ENCODE measurements at places on chromosomes 16 and 17.

DNA sequence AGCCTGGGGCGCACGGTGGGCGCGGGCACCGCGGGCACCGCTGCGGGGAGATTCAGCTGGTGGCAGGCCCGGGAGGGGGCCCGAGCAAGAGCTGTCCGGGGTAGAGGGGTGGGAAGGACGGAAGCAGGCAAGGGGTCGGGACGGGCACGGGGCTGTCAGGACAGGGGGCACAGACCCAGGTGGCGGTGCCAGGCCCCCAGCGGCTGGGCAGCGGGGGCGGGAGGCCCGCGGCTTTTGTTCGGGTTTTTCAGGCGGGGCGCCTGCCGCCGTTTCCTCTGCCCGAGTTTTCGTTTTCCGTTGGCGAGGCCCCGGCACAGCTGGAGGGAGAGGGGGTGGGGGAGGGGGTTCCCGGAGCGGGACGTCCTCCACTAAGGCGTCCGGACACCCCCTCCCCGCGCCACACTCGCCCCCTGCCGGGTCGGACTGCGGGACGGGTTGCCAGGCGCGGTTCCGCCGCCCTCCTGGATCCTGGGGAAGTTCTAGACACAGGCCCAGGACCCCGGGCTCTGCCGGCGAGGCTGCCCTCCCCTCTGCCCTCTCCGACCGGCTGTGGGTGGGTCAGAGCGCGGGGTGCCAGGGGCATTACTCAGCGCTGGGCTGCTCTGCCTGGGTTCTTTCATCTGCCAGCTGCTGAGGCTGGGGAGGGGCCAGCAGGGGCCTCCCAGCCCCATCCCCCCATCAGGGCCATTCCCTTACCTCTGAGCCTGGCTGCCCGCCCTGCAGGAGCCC lies 543 bp downstream of the ARHGAP23 start:
- DNase-seq: no peak

GRCh38 chr17:18314059-18314730 lies 599 bp downstream of the TOP3A start:
- DNase-seq: no peak

- DNase-seq: no peak
Observed at GRCh38 chr17:69228576-69228975, at the start of gene ABCA10. ABCA10 (minus strand) TSS chr17:69228824; CDS start chr17:69225358, 3,466 bp downstream.

- DNase-seq: no peak
Observed at GRCh38 chr17:81901167-81902022, 643 bp upstream of the NPB start.

- DNase-seq: no peak
Observed at GRCh38 chr17:55728361-55728760, 5.7 kb upstream of the TMEM100 start.

DNA sequence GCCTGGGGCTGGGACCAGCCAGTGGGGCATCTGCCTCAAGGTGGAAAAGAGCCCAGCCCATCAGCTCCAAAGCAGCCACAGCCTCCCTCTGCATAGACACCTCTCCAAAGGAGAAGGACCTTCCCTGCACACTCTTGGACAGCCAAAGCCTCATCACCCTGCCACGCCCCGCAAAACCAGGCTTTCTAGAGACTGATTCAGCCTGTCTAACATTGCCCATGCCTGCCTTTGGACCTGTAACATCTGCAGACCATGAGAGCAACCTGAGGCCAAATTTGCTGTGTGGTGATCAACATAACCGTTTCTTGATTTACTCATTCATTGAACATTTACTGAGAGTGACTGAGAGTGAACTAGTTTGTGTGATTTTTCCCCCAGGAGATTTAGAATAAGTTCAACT lies 219.7 kb upstream of the HSBP1 start:
- DNase-seq: no peak

DNA sequence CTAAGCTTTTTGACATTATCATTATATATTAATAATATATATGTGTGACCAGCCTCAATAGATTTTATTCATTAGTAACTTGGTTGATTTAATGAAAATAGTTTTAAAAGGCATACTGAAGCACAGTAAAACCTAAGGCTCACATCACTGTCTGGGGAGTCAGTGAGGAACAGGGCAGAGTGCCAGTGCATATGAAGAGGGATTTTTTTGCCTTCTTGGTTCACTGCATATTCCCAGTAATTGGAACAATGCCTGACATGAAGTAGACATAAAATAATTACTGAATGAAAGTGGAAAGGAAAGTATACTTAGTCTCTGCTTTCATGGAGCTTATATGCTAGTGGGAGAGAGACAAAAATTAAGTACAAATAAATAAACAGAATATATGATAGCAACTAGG lies 81.1 kb downstream of the FTO start:
- no peak for DNase-seq

DNA sequence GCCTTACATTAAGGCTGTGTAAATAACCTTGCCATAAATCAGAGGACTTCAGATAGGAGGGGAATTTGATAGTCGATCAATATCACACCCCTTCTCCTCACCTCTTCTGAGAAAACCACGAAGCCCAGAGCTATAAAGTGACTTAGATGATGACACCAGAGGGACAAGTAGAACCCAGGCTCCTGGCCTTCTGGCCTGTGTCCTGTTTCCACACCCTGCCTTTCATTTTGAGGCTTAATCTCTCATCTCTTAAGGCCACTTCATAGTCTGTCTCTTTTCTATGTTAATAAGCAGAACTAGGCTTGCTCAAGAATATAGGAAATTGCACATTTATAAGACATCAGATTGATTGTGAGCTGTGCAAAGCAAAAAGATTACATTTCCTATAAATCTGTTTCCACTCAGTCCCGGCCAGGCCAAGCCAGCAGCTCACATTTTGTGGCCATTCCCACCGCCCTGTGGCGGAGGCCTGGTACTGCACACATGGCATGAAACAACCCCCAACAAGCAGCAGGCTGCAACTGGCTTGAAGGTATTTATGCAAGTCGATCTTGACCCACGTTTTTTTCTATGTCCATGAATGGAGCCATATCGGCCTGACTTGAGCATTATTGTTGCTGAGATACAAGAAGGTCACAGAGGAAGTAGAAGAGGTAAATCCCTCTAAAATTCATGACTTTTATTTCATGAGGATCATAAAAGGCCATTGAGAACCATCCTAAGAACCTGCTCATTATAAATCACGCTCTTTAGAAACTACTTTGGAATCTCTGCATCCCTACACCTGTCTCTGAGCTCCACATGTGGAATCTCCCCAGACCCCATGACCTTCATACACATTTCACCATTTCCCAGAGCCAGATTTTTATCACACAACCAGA lies 93.7 kb downstream of the PMP22 start:
- peak; percentile 83 for DNase-seq

GRCh38 chr16:87230571-87230970 lies 86.6 kb downstream of the C16orf95 start:
- DNase-seq: no peak

DNA sequence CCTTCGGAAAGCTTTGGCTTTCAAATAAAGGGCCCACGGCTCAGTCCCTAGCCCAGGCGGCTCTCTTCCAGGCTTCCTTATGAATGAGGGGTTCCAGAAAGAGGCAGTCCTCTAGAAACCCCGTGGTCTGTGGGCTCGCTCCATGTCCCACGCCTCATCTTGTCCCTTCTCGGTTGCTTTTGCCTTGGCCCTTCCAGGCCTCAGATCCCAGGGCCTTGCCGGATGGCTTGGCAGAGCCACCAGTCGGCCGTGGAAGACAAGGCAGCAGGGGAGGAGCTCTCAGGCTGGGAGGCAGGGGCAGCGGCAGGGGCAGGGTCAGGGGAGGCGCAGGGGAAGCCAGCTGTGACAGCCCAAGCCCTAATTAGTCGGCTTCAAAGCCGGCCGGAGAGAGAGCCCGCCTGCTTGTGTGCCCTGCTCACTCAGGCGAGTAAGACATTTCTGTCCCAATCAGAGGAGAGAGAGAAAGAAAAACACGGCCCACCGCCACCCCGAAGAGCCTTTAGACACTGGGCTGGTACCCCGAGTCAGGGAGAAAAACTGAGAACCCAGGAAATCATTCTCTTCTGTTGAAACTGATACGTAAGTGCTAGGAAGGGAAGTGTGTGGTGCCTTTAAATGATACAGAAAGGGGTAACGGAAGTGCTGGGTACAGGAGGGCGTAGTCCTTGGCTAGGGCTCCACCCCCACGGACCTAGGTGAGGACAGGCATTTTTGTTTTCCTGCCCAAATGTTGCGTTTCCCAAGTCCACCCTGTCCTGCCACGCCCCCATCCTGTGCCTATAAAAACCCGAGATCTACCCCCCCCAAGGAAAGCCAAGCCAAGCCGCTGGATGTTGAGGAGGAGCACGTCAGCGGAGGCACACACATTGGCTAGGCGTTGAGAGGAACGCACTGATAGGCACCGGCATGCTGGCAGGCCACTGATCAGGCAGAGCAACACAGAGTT lies 27.8 kb upstream of the MEIOC start:
- peak; percentile 98 for DNase-seq

DNA sequence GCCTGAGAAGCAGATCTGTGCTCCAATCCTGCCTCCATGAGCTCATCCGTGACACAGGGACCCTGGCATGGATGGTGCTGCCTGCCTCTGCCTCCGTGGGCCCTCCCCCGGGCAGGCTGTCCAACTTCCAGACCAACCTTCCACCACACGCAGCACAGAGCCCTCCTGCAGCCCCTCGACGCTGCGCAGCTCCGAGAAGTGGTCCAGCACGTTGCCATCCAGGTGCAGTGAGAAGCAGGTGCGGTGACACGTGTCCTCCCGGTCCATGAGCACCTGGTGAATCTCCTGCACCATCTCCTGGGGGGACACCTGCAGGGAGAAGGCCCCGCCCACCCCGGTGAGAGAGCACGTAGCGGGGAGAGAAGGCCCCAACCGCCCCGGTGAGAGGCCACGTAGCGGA lies 8.4 kb downstream of the CLUH start:
- DNase-seq: no peak

- DNase-seq: peak; percentile 72
Observed at GRCh38 chr17:28953444-28954118, 2.3 kb upstream of the PHF12 start.

- DNase-seq: no peak
Observed at GRCh38 chr16:18050777-18051176, 285.8 kb downstream of the NPIPA8 start.

GRCh38 chr17:1638171-1638590 lies 7.4 kb downstream of the SCARF1 start:
- DNase-seq: no peak

GRCh38 chr17:8754890-8755289 lies 3.5 kb downstream of the SPDYE4 start:
- DNase-seq: no peak

- DNase-seq: peak; percentile 58
Observed at GRCh38 chr16:56277075-56277474, 85.8 kb downstream of the GNAO1 start.

GRCh38 chr16:15748654-15749053 lies 98.6 kb downstream of the NDE1 start:
- DNase-seq: no peak

- no peak for DNase-seq
Observed at GRCh38 chr17:27630607-27631410, at the start of gene LGALS9. LGALS9 (plus strand) TSS chr17:27631188; CDS start chr17:27631266, 78 bp downstream.

- DNase-seq: no peak
Observed at GRCh38 chr17:78844301-78845005, 3.8 kb upstream of the USP36 start.

GRCh38 chr17:56690441-56691291 lies 97.2 kb downstream of the NOG start:
- DNase-seq: no peak

- DNase-seq: no peak
Observed at GRCh38 chr17:62822080-62822904, 14.2 kb upstream of the MARCHF10 start.

GRCh38 chr17:57615836-57616757 lies 129.0 kb downstream of the CCDC182 start:
- DNase-seq: no peak

DNA sequence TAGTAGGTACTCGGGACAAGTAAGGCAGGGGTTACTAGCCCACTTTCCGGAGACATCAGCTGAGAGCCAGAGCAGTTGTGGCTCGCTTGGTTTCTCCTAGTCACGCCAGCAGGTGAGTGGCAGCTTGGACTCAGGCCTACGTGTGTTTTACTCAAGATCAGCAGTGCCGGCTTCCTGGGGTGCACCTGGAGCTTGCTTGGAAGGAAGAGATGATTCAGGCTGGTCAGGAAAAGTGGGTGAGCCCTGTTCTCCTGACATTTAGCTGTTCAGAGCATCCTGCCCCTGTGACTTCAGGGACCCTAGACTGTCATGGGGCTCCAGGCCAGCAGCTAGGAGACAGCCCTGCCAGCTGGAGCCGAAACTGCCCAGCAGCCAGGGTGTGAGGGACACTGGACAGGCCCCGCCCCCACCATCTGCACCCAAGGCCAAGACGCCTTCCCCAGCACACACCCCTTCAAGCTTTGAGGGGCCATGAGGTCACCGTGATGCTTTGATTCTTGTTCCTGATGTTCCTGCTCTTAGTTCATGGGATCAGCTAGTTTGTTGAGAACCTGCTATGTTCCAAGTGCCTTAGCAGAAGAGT lies 238.0 kb upstream of the CIBAR2 start:
- DNase-seq: peak; percentile 73

DNA sequence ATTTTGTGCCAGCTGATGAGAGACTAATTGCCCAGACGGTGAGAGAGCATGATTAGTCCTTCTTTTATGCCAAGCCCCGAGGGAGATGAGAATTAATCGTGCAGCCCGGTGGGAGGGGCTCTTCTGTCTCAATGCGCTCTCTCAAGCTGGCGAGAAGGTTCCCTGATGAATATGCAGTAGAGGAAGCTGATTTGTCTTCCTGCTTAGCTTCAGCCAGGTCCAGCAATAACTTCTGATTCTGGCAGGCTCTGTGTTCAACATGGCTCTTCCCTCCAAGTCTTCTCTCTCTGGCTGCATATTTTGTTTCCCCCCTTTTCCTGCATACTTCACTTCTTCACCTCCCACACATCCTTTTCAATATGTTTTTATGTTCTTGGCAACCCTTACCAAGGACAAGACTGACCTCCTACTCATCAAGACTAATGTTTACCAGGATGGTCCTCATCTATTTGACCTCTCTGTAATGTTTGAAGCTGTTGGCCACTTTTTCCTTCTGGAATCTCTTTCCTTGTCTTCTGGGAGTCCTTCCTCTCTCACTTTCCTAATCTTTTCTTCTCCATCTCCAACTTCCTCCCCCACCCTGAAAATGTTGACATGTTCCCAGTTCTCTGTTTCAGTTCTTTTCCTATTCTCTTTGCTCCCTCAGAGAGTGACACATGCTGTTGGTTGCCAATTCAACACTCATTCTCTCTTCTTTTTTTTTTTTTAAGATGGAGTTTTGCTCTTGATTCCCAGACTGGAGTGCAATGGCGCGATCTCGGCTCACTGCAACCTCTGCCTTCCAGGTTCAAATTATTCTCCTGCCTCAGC lies 33.1 kb downstream of the ARL4D start:
- no peak for DNase-seq
